ENCODE measurements at places on chromosomes 5 and 9.

GRCh38 chr5:59276917-59277372 lies 616.6 kb downstream of the PDE4D start:
- no peak for DNase-seq

- no peak for DNase-seq
These were observed 140.8 kb downstream of the RXRA start for GRCh38 chr9:134466869-134467616.

- no peak for DNase-seq
These were observed 1413.6 kb upstream of the ACO1 start for GRCh38 chr9:30970812-30971211.

- DNase-seq = no peak
These were observed 2.0 kb downstream of the TMEM38B start for GRCh38 chr9:105696219-105696793.

DNA sequence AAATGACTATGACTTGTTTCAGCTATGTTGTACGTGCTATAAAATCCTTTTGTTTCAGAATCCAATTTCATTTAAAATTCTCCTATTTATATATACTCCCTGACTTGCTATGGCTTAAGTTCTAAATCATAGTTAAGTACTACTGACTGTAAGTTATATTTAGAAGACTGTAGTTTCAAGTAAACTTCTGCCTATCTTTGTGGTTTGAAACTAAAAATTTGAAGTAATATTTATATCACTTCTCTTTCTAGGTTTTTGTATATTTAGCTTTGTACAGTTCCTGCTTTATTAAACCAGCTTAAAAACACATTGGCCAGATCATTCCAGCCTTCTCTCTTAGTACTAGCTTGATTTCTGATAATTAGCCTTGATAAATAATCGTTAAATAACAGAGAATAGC lies 196.3 kb downstream of the MLLT3 start:
- DNase-seq = no peak

- no peak for DNase-seq
These were observed 18.0 kb downstream of the TMEM38B start for GRCh38 chr9:105712297-105712696.

- DNase-seq = no peak
These were observed 15.8 kb upstream of the UBAC1 start for GRCh38 chr9:135976944-135977343.

DNA sequence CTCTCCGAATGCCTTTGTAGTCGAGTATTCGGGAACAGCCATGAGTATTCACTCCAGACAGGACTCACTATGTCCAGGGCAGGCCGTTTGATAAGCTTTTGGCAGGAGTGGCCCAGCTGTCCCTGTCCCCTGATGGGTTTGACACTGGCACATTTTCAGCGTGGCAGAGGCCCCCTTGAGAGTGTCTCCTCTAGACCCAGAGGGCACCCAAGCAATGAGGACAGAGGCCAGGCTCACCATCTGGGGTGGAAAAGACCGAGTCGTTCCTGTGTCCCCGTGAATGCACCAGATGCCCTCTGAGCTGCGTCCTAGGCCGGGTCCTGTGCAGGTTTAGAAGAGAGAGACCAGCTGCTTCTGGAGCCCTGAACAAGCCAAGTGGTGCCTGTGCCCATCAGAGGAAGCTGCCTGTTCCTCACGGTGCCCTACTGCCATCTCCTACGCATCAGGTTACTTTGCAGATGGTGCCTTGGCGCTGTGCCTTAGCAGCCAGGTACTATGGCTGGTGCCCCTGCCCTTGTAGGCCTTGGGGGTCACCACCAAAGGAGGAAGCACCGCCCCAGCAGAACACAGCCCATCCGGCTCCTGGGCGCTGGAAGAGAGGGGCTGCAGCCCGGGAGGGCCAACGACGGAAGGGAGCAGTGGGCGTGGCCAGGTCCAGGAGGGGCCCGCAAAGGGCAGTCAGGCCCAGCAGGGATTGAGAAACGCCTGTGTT lies 42.4 kb downstream of the LRSAM1 start:
- DNase-seq = no peak

GRCh38 chr5:140391312-140391711 lies 10.3 kb upstream of the ANKHD1 start:
- no peak for DNase-seq

GRCh38 chr5:173689171-173689736 lies 72.8 kb upstream of the BOD1 start:
- no peak for DNase-seq

DNA sequence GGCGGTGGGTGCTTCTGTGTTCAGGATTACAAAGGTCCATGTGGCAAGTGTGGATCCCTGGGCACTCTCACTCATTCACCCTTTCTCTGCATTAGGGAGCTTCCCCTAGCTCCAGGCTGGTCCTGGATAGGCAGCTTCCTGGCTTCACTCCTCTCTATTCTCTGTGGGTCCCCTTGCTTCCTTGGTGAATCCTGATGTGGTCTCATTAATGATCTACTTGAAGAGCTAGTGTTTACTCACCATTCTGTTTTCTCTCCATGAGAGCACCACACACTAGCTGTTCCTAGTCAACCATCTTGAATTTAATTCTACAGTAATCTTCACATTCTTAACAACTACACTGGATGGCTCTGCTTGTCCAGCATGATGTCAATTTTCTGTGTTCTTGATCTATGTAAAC lies 90.0 kb upstream of the PLPPR1 start:
- no peak for DNase-seq

DNA sequence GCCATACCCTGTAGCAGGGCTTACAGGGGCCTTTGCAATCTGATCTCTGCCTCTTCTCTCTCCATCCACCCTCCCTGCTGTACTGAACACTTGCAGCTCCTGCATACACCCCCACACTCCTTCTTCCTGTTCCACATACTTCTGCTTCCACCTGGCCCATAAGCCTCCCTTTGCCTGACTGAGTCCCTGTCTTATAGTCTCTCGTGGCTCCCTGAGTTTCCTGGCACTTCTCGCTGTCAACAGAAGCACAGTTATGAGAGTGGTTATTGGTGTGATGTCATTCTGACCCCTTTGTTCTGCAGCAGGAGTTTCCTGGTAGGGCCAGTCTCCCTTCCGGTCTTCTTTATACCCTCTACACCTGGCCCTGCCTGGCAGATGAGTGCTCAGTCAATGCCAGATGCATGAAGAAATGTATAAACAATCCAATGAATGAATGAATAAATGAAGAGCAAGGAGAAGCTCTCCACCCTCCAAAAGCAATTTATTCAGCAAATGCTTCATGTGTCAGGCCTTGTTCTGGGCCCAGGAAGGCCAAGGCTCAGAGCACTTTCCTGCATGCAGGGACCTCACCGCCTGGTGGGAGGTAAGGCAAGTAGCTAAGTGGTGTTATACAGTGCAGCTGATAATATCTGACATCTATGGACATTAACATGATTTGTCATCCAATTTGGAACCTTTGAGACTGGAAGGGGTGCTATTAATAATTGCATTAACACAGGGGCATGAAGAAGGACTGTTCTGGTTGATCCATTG lies 20.5 kb upstream of the CSF1R start:
- no peak for DNase-seq

GRCh38 chr5:22504411-22504810 lies 348.7 kb downstream of the CDH12 start:
- DNase-seq = no peak

DNA sequence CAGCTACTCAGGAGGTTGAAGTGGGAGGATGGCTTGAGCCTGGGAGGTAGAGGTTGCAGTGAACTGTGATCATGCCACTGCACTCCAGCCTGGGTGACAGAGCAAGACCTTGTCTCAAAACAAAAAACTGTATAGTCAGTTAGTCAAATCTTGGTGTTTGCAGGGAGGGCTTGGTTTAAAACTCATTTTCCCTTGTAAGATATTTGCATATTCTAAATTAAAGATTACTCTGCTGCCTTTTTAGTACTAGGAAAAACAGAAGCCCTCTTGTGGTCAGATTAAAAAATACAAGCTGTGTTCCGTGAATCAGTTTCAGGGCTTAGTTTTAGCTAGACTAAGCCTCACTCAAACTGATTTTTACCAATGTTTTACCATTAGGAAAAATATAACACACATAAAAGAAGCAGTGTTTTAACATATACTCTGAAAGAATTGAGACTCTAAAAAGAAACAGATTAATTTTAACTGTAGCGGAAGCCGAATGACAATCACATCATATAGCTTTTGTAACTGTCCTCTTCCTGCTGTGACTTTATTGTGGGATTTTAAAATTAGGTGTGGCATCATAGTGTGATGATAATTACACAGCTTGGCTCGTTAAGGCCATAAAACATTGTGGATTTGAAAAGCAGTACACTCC lies 84.9 kb upstream of the BASP1 start:
- DNase-seq = no peak

- no peak for DNase-seq
These were observed 31.1 kb upstream of the MVB12B start for GRCh38 chr9:126295516-126295915.

- DNase-seq = no peak
These were observed 5.6 kb downstream of the EDF1 start for GRCh38 chr9:136860529-136860928.

GRCh38 chr5:150612405-150612804 lies 28.1 kb upstream of the SYNPO start:
- DNase-seq = no peak

DNA sequence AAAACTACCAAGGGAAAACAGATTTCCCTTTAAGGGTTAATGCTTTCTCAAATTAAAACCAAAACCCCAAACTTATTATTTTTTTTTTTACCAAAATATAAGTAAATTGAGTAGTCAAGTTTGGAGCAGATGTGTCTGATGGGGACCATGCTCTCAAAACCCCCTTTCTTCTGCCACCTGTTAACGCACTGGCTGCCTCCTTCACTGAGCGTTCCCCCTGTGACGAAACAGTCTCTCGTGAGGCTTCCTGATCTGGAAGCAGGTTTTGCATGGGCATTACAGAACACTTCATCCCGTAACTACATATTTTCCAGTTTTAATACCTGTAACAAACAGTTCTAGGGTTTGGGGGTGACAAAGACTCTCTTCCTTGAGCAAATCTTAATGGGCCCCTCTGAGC lies 59.4 kb downstream of the ANKH start:
- DNase-seq = no peak

- DNase-seq = no peak
These were observed 52.8 kb upstream of the TUT7 start for GRCh38 chr9:86407022-86407421.

GRCh38 chr5:116575326-116576052 lies 866 bp upstream of the SEMA6A start:
- DNase-seq = no peak

DNA sequence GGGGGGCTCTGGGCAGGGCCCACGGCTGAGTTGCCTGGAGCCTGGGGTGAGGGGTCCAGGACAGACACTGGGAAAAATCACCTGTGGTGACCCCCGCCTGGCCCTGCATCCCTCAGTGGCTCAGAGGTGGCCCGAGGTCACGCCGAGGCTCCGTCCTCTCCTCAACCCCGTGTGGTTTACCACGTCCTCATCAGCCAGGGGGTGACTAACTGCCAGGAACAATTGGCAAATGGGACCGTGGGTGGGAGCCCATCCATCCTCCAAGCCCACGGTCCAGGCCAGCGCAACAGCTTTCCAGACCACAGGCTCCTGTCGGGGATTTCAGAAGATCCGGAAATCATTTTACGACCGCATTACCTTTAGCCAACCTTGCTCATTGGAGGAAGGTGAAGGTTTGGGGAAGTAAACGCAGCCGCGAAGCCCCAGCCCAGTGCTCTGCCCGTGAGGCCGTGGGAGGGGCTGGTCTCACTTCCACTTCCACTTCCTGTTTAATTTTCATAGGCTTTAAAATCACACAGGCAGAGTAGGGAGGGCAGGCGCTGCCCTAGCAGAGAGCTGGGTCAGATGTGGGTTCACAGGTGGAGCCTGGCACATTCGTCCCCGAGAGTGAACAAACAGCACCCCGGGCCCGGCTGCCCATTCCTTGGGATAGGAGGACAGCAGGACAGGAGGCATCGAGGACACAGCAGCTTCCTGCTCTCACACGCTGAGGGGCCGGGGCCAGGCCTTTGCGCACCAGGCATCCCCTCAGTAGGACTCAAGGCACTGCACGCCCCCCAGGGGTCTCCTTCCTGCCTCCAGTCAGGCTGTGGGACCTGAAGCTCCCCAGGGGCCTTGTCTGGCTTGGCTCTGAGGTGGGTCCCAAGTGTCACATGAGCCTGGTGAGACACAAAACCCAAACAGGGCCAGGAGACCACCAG lies 19.8 kb upstream of the SLC9A3 start:
- no peak for DNase-seq

DNA sequence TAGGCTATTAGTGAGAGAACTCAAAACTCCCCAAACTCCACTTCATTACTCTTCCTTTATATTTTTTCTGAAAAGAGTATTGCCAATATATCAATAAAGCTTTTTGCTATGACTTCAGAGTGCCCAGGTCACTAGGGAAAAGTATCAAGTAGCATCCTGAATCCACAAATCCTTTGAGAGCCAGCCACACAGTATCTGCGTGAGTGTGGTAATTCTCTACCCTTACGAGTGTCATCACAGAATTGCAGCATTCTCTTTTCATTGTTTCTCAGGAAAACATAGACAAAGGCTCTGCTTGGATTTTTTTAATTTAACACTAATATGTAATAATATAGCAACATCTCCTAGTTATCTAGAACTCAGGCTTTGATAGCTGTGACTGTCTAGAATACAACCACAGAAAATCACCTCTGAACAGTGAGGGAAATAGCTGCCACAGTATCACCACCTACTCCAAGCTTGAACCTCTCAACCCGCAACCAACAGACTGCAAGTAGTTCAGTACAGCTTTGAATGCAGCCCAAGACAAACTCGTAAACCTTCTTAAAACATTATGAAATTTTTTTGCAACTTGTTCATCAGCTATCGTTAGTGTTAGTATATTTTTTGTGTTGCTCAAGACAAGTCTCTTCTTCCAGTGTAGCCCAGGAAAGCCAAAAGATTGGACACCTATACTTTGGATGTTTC lies 79.3 kb upstream of the CCDC152 start:
- no peak for DNase-seq

DNA sequence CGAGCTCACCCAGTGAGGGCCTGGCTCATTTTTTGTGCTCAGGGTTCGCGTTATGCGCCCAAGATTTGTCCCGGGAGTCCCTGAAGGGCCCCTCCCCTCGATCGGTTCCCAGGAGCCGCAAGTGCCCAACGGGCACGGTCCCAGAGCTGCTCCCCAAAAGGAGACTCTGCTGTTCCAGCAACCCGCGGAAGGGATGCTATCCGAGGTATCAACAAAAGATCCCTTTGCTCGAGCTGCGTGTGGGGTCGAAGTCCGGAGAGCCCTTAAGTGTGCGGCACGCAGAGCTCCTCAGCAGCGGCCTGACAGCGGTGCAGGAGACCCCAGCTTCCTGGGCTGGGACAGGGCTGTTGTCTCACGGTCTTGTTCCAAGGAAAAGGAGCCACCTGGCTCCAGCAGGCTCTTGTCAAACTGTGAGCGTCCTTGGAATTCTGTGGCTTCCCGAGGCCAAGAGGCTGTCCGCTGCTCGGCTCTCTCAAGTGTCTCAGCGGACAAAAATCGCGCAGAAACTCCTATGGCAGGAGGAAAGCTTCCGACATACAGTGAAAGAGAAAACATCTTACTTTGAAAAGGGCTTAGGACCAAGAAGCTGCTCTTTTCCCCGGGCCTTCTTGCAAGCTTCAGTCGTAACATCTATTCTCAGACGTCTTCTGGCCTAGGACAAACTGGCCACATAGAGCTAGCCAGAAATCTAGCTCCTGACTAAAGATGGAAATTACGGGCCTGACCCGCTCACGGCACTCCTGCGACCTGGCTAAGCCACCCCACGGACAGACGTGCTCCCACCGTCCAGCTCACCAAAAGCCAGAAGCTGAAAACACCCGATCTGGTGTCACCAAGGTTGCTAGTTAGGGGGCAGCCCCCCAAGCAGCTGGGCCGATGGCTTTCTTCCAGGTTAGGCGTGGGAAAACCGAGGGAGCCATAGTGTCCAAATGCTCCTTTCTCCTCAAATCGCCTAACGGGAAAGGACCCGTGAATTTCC lies 2.6 kb upstream of the FOXB2 start:
- DNase-seq = no peak

- no peak for DNase-seq
These were observed 5.7 kb upstream of the NOTCH1 start for GRCh38 chr9:136551401-136552116.

Data from stimulated activated CD4-positive, alpha-beta T cell treated with anti-CD3 and anti-CD28 coated beads, TNF-alpha, amount 100 ng/mL, for 1 hour (primary cell).